ENCODE measurements at places on chromosomes 6 and 20.

DNA sequence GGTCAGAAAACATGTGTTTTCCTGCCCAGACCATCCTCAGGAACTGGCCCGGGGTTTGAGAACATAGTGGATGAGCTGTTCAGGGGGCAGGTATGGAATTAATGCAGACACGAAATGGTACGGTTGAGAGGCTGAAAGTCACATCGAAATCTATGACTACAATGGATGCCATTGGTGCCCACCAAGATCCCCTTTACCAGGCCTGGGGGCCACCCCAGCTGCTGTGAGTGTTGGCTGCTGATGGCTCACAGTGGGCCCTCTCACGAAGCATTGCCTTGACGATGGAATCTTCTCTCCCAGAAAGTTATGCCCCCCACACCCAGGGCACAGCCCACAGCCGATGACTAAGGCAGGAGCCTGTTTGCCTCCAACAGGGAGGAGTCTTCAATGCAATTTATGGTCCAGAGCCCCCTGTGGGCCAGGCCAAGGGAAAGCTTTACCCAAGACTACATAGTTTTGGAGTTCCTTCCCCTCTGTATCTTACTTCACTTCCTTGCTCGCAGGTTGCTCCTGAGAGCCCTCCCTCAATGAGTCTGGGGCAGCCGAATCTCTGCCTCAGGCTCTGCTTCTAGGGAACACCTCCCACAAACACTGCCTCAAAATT is 92.6 kb downstream of the BFSP1 start:
- no peak for DNase-seq

DNA sequence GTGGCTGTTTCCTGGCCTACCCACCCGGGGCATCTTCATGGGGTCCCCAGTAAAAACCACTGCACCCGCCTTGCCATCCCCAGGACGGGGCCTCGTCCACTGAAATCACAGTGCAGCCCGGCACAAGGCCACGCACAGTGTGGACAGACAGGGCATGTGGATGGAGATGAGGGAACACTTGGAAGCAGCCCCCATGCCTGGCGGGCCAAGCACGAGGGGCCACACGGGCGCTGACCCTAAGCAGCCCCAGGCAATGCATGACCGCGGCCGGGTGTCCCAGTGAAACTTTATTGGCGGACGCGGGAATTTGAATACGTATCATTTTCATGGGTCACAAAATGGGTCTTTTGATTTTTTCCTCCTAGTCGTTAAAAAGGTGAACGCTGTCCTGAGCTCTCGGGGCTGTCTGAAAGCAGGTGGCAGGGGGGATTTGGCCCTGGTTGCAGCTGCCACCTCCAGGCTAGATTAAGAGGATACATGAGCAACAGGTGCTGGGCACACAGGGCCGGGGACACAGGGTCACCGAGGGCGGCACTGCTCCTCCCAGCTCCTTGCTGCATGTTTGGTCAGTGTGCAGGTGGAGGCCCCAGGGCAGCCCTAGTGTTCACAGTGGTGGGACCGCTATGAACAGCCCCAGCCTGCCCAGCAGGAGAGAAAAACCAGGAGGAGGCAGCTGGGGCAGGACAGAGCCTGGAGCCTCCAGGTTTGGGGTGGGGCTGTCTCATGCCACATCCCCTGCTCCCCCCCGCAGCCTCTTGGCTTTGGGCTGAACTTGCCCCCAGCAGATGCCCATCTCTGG is 74.9 kb upstream of the SLCO4A1 start:
- DNase-seq = no peak

GRCh38 chr20:19995220-19995863 is 21.8 kb upstream of the NAA20 start:
- no peak for DNase-seq

DNA sequence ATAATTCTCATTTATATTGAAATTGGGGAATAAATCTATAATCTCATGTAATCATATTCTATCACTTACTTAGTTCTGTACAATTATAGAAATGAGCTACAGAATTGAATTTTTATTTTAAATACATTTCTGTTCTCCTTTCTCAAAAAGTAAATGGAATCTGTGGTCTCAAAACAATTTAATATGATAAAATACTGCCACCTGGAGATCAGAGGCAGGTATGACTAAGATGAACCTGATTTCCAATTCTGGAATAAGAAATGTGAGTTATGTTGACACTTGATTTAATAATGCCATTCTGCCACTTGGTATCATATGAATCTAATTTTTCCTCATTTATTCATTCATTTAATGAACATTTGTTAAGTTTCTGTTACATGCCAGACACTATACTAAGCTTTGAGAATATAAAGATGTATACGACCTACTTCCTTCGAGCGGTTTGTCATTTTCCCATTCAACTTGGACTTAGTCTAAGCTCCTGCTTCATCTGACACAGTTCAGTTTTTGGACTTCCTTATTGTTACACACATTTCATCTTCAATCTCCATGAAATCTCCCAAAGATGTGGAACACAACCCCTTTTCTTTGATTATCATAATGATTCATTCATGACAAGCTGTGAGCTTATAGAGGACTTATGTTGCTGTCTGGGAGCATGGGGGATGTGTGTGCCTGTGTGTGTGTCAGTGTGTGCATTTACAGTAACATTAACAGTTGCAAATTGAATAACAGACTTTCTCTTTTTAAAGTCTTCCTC is 7.5 kb upstream of the CCDC28A start:
- no peak for DNase-seq

DNA sequence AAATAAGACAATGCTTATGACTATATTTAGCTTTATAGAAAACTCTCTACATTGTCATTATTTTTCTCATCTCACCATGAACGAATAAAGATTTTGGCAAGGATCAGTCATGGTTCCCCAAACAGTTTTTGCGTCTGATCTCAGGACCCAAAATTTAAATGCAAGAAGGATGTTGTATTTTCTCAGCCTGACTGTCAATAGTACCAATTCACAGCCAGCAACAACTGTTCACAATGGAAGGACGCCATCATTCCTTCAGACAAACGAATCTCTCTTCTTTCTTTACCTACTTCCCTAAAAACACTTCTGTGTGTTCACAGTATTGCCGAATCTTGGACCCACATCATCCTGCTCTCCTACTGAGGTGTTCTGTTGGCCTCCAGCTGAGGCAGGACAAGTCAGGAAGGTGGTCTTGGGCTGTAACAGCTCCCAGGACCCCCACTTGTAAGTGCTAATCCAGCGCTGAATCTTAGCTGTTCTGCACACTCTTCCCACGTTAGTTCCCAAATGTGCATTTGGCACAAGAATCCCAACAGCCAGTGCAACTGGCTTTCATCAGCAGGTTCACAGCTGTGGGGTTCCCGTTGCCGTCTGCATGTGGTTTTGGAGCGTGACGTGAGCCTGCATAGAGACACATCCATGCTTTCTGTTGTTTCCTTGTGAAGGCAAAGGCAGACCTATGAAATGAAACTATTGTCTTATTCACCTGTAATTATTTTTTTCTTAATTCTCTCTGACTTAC is 600.0 kb downstream of the QKI start:
- DNase-seq = no peak

DNA sequence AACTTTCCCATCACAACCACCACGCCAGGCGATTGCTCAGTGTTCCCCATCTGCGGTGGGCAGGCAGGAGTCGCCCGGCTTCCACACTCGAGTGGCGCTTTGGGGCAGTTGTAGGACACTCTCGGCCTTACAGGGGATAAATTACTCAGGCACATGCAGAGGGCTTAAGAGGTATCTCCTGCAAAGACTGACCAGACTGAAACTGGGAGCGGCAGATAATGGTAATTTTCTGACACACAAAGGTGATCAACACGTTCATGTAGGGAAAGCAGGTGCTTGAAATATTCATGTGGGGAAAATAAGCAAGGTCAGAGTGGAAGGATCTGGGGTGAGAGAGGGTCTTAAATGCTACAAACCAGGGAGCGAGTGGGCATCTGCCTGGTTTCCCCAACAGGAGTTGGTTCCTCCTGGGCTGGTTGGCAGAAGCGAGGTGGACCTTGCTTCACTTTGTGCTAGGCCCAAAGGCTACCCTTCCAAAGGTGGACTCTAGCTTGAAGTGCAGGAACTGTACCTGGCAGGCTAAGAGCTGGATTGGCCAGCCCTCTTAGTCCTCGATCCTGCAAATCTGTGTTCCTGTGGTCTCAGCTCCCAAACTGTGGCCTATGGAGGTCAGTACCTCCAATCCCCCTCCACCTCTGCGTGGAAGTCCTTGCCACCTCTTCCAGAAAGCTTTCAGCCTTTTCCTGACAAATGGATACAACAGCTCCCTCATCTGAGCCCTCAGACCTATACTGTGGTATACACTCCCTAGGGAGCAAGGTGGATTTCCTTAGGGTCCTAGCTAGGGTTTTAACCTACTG is 16.7 kb downstream of the PLAGL2 start:
- DNase-seq = no peak

- DNase-seq = no peak
Observed at GRCh38 chr6:13924146-13924948, 405 bp upstream of the RNF182 start.

- DNase-seq = no peak
Observed at GRCh38 chr20:43187476-43188233, 2.1 kb downstream of the PTPRT start.

DNA sequence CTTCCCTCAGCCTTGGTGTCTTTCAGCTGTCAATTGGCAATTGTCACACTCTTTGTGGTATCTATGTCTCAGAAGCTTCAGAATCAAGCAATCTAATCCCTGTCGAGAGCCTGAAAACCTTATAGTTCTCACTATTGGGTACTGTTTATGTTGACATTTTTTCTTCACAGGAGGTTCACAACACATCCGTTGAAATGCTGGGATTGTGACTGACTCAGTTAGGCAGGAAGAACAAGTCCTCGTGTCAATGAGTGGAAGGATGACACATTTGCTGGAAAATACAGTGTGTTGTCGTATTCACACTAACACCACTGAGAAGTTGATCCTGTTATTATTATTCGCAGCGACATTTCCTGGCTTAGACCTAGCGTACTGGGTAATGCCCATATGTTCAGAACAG is 163.9 kb upstream of the CITED2 start:
- no peak for DNase-seq

DNA sequence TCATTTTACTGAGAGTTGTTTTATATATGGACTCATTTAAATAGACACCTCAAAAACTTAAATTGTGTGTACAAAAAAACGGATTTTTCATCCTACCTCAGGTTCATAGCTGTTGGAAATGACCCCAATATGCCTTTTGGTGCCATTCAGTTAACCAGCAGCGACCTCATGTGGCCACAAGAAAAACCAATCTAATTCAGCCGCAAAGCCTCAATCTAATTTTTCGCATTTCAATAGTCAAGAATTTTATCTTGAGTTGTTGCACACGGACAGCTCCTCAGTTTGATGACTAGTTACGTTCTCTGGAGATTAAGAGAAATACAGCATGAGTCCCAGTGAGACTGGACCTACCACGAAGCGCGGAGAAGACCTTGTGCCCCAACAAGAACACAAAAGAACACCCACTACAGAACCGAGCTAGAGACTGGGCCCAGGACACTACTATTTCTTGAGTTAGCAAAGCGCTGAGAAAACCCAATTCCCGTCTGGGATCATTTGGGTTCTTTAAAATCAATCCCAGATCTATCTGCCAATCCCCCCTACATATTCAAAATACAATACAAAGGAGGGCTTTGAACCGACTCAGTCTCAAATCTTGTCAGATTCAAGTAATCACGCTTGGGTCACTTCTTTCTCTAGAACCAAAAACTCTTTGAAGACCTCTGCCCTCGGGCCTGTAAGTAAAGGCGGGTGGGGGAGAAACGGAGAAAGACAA is 1.1 kb downstream of the TCP11 start:
- DNase-seq = peak; percentile 22

DNA sequence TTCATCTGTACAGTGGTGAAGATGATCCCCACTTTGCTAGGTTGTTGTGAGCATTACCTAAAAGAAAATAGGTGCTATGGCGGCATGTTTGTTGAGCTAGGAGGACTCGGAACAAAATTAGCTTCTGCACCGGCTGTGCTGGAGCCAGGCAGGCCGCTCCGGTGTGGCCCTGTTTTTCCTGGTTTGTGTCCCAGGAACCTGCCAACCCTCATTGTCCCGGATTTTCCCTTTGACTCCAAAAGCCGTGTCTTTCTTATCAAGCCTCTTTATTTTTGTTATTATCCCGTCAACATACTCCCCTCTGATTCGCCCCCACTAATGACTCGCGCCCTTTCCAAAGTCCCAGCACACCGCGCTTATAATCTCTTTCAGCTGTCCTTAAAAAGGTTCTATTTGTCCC is 117.0 kb downstream of the MYLK4 start:
- no peak for DNase-seq

DNA sequence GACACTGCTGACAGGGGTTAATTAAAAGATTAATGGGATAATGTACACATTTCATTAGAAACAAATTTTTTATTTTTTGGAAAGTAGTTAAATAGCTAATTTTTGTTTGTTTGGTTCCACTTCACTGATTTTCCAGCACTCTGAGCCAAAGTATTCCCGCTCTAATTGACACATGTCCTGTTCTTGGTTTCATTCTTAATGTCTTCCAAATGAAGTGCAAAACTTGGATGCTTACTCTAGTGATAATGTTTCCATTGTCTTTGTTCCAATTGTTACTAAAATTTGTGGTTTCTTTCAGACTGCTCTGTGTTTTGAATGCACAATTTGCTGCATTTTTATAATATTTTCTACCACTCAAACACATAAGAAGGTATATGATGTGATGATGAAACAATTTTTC is 794.3 kb downstream of the PHF3 start:
- DNase-seq = no peak

DNA sequence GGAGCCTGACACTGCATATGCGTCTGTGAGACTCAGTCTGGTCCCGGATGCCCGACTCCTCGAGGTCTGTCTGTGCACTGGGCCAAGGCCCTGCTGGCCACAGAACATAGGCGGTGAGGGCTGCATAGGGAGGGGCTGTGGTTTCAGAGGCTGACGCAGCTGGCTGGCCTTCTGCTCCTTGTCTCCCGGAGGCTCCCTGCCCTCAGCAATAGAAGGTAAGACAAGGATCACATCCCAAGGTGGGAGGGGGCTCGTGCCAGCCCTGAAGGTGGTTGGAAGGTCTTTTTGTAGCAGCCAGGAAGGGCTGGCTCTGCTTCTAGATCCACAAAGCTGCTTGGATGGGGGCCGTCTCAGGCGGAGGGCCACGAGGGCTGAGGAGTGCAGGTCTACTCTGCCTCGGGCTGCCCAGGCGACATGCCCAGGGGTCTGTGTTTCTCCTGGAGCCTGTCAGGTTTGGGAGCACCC is 239.8 kb upstream of the SULF2 start:
- DNase-seq = no peak

GRCh38 chr6:70763754-70764510 is 96.2 kb downstream of the SMAP1 start:
- DNase-seq = no peak

DNA sequence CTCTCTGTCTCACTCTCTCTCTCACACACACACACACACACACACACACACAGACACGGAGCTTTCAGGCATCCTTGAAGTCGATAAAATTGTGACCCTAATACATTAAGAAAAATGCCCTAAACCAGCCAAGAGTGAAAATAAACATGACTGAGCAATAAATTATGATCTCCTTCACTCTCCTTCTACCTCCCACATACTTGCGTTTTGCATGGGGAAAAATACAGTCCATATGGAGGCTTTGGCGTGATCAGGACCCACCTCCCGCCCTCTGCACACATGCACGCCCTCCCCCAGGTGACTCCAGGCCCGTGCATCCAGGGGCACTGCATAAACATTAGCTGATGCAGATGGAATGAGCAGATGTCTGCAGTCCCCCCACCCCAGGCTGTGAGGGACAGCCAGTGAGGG is 114.2 kb upstream of the JARID2 start:
- DNase-seq = no peak

Data from stimulated activated CD4-positive, alpha-beta T cell treated with anti-CD3 and anti-CD28 coated beads, TNF-alpha, amount 100 ng/mL, for 1 hour (primary cell).